ENCODE measurements at places on chromosomes 6 and 20. TPM values are rescaled to one million over a fixed set of nuclear protein-coding genes. Genes with fewer than 3 reads are reported as not detected.

GRCh38 chr6:151236668-151237401 lies 2.9 kb upstream of the AKAP12 start:
- DNase-seq: no peak

The PKIG gene
- 2.0 TPM for total RNA-seq

DNA sequence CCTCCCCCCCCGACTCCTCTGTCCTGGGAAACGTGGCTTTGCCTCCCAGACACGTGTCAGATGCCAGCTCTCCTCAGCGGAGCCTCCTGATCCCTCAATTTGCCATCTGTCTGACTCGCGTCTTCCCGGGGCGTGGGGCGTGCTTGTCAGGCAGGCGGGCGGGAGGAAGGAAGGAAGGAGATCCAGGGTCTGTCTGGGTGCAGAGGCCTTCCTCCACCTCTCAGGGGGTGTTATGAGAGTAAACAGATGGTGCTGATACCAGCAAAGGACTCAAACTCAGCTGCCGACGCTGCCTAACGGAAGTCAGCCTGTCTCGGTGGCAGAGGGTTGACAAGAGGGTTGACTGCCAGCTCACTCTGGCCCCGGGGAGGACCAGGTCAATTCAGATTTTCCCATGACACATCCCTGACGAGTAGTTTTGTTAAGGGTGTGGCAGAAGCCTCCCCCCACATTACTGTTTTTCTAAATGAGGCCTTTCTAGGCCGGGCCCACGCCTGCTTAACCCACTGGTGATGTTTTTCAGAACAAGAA lies 17.0 kb downstream of the UQCC2 start:
- peak; percentile 84 for DNase-seq

DNA sequence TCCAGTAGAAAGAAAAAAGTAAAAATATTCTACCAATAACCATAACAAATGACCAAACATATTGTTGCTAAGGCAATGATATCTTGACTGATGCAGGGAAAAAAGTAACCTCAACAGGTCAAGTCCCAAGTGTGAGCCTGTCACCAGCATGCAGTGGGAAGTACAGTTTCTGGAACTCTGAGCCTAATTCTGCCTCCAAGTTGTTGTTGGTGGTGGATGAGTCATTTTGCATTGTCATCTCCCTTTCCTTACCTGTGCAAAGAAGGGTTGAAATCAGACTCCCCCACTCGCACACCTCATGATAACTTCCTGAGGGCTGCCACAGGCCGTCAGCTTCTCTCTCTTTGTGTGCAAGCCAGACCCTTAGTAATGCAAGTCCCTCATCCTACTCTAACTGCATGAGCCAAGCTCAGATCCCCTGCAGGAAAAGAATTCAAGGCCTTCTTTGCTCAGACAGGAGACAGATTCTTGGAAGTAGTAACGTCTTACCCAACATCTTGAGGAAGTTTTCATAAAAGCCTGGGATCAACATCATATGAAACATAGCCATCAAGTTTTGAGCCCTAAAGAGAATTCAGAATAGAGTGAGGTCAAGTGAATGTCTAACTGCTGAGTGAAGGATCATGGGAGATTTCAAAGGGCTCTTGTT lies 207.6 kb upstream of the FOXA2 start:
- no peak for DNase-seq

GRCh38 chr6:103723438-103724322 lies 1136.0 kb downstream of the HACE1 start:
- no peak for DNase-seq

The MAS1 gene
- total RNA-seq: not detected

- no peak for DNase-seq
These were observed 1.3 kb upstream of the LIME1 start for GRCh38 chr20:63734946-63735858.

DNA sequence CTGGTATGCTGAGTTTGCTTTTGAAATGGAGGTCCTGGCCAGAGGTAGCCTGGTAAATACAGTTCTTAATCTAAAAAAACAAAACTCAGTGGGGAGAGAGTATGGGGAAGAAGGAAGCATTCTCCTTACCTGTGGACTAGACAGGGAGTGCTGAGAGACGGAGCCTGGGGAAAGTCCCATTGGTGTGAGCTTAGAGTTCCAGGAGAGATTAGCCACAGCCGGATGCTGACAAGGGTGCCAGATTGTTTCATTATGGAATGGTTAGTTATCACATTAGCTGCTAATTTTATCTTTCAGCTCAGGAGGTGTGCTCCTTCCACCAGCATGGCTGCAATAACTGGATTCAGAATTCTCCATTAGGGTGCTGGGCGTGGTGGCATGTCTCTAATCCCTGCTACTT lies 75.9 kb downstream of the RREB1 start:
- no peak for DNase-seq

The CPNE1 gene
- 352 TPM for total RNA-seq

DNA sequence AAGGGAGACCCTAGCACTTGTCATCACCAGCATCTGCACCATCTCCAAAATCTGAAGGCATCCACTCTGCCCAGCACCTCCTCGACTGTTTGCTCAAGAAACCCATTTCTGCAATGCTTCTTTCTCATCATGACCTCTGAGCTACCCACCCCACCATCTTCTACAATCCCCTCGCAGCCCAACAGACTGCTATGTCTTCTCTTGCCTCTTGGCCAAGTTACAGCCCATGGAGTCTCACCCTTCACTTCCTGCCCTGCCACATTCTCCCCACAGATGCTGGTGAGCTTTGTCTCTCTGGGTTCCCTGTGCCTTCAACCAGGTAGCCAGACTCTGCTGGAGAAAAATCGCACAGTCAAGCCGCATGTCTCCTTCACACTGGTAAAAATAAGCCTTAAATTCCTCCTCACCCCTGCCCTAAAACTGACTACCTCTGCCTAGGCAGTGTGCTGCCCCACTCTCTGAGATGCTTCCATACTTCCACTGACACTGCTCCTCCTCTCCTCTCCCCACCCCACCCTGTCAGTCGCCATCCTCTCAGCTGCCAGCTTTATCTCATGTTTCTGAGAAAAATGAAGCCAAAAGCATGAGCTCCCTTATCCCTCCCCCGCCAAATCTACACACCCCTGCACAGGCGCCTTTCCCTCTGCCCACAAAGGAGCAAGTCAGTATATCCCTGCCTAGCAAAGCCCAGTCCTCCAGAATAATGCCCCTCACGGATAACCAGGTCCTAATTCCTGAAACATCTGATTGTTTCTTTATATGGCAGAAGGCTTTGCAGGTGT lies 2.3 kb upstream of the TXNDC5 start:
- no peak for DNase-seq

The MRPL14 gene
- 31.9 TPM for total RNA-seq

DNA sequence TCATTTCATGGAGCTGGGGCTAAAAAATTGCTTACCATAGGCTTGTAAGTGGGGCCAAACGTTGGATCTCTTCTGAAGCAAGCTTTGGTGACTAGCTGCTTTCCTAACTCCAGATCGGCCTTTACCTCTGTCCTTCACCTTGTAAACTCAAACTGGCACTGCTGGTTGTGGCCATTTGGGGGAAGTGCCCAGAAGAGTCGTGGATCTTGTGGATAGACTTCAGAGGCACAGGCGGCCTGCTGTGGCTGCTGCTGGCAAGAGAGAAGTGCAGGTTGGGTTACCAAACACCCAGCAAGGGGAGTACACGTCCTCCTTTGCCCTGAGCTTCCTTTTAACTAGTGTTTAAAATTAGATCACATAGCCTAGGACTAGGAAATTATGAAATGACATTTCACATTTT lies 36.8 kb upstream of the KLHL31 start:
- no peak for DNase-seq

DNA sequence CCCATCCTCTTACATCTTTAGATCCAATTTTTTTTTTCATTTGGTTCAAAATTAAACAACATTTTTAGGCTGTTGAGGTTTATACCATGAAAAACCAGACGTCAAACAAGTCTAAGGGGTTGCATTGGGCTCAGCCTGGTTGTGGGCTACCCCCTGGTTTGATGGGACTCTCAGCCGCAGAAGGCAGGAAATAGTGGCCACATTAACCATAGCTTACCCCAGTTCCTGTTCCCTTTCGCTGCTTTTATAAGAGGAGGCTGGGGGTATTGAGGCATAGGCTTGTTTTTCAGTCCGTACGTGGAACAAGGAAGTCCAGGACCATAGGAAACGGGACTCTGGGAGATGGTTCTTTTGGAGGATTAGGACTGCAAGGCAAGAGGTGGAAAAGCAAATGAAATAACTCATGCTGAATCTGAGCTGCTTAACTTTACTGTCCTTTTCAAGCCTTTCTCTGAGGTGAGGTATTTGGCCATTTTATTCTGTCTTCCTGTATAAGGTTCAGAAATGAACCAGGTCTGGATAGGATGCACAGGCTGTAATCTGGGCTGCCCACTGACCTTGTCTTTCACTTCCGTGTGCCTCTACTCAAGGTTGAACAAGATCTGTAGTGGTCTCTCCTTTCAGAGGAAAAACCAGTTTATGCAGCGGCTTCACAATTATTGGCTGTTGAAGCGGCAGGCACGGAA lies 7.7 kb downstream of the BRPF3 start:
- no peak for DNase-seq

DNA sequence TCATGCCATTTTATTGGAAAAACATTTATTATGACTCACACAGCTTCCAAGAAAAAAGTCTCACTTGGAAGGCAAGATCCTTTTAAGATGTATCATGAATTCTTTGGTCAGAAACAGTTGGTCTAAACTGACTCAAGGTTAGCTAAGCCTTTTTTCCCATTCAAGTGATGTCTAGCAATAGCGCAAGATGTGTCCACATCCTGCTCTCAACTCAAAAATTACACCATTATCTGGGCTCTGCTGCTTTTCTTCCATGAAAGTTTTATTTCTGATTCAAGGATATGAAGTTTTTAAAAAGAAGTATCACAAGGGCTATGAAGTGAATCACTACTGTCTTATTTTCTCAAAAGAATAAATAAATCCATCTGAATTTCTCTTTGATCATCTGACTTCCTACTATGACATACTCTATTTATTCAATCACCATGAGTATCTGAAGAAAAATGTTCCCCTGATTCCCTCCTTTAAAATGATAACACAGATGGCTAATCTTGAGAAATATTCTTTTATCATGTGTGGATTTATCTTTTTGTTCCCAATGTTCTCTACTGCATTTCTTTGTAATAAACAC lies 139.2 kb downstream of the AHI1 start:
- DNase-seq: no peak

The OVOL2 gene
- not detected for total RNA-seq

- no peak for DNase-seq
These were observed 210.9 kb downstream of the SLC24A3 start for GRCh38 chr20:19423097-19423899.

- DNase-seq: no peak
These were observed 142.1 kb downstream of the VEGFA start for GRCh38 chr6:43912116-43912577.

The LAMP5 gene
- not detected for total RNA-seq

DNA sequence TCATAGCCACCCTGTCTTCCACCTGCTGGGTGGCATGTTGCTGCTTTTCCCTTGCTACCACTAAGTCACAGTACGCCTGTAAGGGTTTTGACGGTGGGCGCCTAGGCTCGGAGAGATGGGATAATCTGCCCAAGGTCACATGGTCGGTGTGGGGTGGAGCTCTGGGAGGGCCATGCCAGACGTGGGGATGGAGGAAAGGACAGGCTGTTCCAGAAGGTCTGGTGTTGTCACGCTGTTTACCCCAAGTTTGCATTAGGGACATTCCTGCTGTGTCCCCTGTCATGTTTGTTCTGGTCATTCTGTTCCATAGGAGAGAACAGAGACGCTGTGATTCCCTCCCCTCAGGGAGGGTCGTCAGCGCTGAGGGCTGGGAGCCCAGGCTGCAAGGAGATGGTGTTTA lies 16.1 kb downstream of the IP6K3 start:
- no peak for DNase-seq

DNA sequence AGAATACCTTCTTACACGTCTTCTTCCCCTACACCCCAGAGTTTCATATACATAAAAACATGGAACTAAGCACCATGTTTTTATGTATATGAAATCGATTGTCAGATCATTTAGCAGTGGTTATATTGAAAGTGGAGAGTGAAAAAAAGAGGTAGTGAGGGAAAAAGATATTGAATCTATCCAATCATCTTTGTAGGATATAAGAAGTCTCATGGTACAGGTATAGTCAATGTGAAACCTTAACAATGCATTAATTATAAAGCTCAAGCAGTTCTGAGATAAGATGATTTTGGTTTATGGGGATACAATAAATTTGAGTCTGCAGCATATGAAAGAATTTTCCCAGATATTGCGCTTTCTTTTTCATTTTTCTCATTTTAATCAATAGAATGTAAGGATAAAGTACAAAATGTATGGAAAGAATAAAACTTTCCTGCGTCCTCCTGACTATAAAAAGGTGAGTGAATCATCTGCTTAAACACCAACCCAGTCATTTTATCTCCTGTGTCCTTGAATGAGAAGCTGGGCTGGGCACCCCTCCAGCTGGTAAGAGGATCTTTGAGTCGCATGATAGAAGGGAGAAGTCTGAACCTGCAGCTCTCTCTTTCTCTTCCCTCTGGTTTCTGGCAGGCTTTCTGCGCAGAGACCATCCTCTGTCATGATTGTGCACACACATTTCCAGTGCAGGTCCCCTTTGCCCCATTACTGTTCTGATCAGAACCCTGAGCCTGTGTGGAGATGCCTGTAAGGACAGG lies 28.1 kb upstream of the AKIRIN2 start:
- no peak for DNase-seq

GRCh38 chr6:53986165-53986720 lies 125.0 kb upstream of the MLIP start:
- no peak for DNase-seq

The RBM24 gene
- total RNA-seq: not detected

- no peak for DNase-seq
These were observed 12.7 kb downstream of the MYT1 start for GRCh38 chr20:64176971-64177370.

DNA sequence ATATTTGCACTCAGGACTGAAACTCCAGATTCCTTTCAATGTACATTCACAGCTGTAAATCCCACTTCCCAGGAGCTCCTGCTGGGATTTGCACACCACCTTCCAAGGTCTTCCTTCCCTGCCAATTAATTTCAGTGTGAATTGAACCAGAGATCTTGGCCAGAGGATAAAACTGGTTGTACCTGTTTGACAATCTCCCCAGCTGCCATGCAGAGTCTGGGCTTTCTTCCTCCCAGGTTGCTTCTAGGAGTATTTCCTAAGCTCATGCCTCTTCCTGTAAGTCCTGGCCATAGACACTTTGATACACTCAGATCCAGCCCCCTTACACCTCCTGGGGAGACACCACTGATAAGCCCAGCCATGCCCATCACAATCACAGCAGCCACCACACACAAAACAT lies 15.6 kb downstream of the MAFB start:
- no peak for DNase-seq

GRCh38 chr6:7532821-7533220 lies 8.7 kb upstream of the DSP start:
- no peak for DNase-seq

- no peak for DNase-seq
These were observed 19.7 kb downstream of the VAPB start for GRCh38 chr20:58408603-58409246.

The CRIP3 gene
- 6.4 TPM for total RNA-seq

The KCNK16 gene
- total RNA-seq: not detected

The GPLD1 gene
- 0.16 TPM for total RNA-seq

- no peak for DNase-seq
These were observed 429.7 kb upstream of the RUNX2 start for GRCh38 chr6:44898296-44898930.

All from activated naive CD4-positive, alpha-beta T cell treated with anti-CD3 and anti-CD28 coated beads, Interleukin-2, amount 50 U/mL, for 72 hours (primary cell).